ENCODE measurements at places on chromosomes 7 and 10. TPM values are rescaled to one million over a fixed set of nuclear protein-coding genes. Genes with fewer than 3 reads are reported as not detected.

SUN3 gene
- total RNA-seq: not detected

MOGAT3 gene
- total RNA-seq: not detected

MTURN gene
- 18.8 TPM for total RNA-seq

PYROXD2 gene
- total RNA-seq: 11.3 TPM

SLC18A3 gene
- total RNA-seq: not detected

VAX1 gene
- not detected for total RNA-seq

NUDT13 gene
- total RNA-seq: 1.5 TPM

NPY gene
- not detected for total RNA-seq

BTBD16 gene
- not detected for total RNA-seq

KIAA1217 gene
- 1.4 TPM for total RNA-seq

CFAP46 gene
- total RNA-seq: 0.95 TPM

HACD1 gene
- 20.6 TPM for total RNA-seq

ACSM6 gene
- not detected for total RNA-seq

PRLHR gene
- total RNA-seq: not detected

ABCC2 gene
- total RNA-seq: 0.60 TPM

ADAM8 gene
- 2.4 TPM for total RNA-seq

LIPN gene
- not detected for total RNA-seq

NUB1 gene
- 49.4 TPM for total RNA-seq
